GM12892 (cell line): ENCODE measurements at places on chromosomes 12 and 14.

GRCh38 chr14:54715239-54715638 lies 148.3 kb downstream of the SAMD4A start:
- no peak for DNase-seq

- DNase-seq: no peak
These were observed 144.2 kb upstream of the ABCD2 start for GRCh38 chr12:39763890-39764169.

GRCh38 chr14:67987606-67988005 lies 168.0 kb downstream of the RAD51B start:
- DNase-seq: no peak

DNA sequence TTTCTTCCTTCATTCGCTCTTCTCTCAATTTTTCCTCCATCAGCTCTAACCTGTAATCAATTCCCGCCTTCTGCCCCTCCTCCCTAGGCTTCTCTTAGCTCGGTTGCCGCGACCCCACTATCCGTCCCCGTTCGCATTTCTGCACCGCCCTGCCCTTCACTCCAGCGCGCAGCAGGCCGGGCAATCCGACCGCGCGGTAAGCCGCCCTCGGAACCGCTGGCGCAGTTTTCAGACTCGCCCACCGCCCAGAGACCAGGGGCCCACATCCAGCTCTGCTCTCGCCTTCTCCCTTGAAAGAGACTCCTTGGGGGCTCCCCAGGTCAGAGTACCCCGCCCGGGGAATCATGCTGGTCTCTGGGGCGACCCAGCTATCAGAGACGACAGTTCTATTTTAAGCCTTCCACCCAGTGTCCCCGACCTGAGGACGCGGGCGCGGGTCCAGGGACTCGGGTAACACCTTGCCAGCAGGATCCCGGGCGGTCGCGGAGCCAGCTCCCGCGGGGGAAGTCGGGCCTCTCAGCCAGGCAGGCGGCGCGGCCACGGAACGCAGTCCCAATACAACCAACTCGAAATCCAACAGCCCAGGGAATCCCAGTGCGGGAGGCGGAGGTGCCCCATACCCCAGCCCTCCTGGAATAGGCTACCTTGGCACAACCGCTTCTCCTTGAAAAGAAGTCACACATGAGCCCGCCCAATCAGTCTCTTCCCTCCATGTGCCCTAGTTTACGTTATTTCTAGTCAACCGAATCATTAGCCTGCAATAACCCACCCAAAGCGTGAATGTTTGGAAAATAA lies 5.7 kb upstream of the SLC38A4 start:
- DNase-seq: no peak

- no peak for DNase-seq
These were observed 81.4 kb downstream of the PIWIL1 start for GRCh38 chr12:130419116-130419515.

DNA sequence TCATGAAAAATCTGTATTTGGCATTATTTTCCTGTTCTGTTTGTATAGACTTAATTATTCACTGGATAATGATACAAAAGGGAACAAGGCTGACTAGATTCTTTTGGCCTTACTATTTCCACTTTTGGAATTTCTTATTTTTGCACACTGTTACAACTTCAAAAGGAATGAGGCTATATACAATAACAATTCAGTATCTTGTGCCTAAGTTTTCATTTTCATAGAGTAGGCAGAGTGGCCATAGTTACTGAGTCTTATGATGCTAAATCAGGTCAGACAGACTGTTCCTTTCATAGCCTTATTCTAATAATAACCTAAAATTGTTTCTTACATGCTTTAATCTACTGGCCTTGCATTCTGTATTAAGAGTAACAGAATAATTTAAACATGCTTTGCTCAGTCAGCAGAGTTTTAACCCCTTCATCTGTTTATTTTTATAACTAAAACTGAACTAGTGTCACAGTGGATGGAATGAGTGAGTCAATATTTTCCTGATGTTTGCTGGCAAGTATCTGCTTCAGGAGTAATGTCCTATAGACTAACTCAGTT lies 10.5 kb downstream of the TTC8 start:
- no peak for DNase-seq

GRCh38 chr14:49621114-49621881 lies 699 bp downstream of the MGAT2 start:
- no peak for DNase-seq

GRCh38 chr14:50052517-50052916 lies 63.9 kb downstream of the VCPKMT start:
- no peak for DNase-seq

GRCh38 chr12:89556976-89557375 lies 31.1 kb upstream of the POC1B start:
- DNase-seq: no peak

DNA sequence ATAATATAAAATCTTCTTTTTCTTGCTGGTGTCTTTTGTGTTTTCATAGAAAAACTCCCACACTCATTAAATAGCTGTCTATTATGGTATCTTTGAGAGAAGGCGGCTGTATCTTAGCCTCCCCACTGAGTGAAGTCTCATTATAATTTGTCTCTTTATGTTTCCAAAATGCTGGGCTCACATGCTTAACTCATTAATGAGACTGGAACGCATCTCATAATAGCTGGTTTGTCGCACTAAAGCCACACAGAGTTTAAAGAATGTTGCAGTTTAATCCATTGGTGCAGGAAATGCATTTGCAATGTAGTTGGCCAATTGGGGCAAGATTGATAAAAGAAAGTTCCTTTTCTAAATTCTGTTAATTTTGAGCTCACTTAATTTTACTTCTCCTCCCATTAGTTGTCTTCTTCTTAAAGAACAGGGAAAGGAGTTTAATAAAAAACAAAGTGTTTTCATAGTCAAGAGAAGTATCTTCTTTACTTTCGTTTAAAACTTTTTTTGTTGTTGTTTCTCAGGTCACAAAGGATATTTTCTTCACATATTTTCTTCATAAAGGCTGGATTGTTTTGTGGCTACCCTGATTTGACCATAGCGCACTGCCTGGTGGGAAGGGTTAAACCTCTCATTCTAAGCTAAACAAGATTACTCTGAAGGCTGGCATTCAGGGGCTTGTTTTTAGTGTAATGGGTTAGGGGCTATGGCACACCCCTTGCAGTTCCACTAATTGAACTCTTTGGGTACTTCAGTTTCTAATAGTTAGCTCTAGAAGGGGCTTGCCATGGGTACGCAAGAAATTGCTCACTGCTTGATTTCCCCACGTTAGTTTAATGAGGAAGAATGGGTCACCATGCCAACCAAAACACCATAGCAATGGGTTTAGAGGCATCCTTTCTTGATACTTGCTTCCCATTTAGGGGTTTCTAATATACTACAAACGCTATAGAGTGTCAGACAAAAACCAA lies 197.0 kb downstream of the TMTC2 start:
- no peak for DNase-seq

- DNase-seq: no peak
These were observed 111.6 kb upstream of the PZP start for GRCh38 chr12:9319842-9320173.

DNA sequence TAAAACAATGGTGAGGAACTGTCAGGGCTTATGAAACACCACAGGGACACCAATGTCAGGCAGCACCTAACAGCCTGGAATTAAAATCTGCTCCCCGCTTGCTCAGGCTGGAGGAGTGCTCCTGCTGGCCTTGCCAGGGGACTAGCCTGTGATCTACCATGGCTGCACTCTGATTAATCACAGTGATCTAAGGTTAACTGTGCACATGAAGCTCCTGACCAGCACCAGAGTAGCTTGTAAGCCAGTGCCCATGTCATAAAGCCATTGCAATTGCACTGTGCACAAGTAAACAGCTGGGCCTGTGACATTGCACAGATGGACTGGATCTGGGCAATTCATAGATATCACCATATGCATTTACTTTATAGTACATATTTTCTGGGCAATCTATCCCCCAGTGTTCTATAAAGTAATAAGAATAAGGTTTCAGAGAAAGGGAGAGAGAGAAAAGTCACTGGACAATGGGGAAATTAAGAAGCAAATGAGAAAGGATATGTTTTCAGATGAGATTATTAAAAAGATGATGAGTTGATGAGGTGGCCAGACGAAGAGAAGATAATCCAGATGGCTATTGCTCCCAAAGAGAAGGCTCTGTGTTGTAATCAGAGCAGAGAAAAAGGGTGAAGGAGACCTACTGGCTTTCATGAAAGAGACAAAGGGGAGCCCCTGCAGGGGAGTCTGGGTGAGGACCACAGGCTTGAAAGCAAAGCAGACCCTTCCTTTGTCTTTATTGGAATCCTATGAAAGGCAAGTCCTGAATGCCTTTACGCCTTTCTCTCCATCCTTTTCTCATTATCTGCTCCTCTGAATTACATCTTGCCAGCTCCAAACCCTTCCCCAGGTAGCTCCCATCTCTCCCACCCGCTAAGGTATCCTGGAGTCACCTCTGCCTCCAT lies 145.8 kb downstream of the SLC38A6 start:
- DNase-seq: no peak

- DNase-seq: no peak
These were observed 85.7 kb upstream of the TBX3 start for GRCh38 chr12:114769634-114770033.

GRCh38 chr12:131370791-131371347 lies 340.0 kb upstream of the SFSWAP start:
- DNase-seq: no peak

DNA sequence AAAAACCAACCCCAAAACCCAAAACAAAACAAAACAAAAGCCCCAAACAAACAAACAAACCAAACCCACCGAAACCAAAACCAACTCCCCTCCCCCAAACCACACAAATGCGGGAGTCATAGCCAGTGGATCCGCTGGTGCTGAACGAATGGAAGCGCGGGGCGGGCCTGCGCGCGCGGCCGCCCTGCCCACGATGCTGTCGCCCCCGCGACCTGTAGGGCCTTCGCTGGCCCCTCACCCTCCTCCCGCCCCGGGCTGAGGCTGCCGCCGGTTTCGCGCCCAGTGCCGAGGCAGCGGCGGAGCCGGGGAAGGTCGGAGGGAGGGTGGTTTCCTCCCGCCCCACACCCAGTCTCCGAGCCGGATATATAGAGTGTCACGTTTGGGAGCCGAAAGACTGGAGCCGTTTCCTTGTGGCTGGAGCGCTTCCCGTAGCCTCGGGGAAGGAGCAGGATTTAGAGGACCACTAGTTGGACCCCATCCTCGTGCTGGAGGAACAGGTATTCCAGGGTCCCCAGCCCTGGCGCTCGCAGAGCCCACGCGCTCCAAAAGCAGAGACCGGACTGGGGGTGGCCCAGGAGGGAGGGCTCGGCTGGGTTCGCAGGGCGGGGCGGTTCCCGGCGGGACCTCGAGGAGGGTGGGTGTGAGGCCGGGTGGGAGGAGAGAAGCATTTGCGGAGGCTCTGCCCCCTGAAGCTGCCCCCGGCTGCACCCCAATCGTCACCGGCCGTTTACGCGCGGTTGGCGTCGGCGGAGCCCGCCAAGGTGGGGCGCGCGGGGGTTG lies at the start of gene FAR2:
FAR2 (plus strand) TSS at position 368 of the 780 bp plus-strand sequence. CDS start 121,172 bp downstream, outside the sequence.
- DNase-seq: peak; percentile 32

DNA sequence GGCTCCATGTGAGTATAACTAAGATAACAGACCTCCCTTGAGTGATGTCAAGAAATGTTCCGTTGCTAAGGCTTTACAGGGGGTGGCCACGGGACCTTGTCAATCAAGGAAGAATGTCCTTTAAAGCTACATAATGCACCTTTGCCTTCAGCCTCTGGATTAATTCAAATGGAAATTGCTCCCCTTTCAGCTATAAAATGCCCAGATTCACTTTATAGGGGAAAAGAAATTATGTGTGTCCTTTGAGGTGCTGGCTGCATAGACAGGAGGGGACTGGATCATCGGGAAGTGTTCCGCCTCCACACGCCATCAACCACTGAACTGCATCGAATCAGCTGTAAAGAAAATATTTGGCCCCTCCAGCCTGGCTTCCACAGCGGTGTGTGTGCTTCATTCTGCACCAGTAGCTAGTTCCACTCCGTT lies 415.4 kb downstream of the DPF3 start:
- no peak for DNase-seq

- DNase-seq: no peak
These were observed 3.8 kb upstream of the ARHGAP9 start for GRCh38 chr12:57483466-57483865.

DNA sequence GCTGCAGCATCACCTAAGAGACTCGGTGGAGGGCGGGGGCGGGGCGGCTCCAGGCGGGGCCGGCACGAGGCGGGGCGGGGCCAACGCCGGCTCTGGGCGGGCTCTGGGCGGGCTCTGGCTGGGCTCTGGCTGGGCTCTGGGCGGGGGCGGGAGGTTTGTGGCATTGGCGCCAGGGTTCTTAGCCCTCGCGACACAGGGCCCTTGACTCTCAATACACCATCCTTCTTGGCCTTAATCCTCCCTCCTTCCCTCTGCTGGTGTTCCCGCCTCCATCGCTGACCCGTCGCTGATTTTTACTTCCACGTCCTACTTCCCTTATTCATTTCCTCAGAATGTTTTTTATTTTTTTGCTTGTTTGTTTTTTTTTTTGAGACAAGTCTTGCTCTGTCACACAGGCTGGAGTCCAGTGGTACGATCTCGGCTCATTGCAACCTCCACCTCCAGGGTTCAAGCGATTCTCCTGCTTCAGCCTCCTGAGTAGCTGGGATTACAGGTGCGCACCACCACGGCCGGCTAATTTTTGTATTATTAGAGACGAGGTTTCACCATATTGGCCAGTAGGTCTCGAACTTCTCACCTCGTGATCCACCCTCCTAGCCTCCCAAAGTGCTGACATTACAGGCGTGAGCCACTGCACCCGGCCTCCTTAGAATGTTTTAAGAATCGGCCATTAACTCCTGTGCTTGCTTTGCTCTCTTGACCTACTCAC lies at the start of gene BLTP3B:
BLTP3B (minus strand) TSS at position 24 of the 709 bp plus-strand sequence. CDS start 239 bp downstream, outside the sequence.
- peak; percentile 54 for DNase-seq

- peak; percentile 23 for DNase-seq
These were observed 90.2 kb downstream of the NTN4 start for GRCh38 chr12:95700316-95700785.

DNA sequence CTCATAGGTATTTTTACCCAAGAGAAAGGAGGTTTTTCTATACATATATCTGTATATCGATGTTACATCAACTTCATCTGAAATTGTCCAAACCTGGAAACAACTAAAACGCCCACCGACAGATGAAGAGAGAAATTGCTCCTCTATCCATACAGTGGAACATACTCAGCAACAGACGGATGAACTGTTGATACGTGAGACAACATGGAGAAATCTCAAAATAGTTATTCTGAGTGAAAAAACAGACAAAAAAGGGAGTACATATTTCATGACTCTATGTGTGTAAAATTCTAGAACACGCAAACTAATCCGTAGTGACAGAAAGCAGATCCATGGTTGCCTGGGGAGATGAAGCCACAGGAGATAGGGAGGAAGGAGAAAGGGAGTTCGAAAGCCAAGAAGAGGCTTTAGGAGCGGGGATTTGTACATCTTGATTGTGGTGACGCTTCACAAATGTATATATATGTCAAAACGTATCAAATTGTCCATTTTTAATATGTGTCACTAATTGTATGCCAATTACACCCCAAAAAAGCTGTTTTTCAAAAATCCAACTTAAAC lies 37.6 kb upstream of the C14orf180 start:
- DNase-seq: no peak

- no peak for DNase-seq
These were observed 67.6 kb downstream of the SLC38A6 start for GRCh38 chr14:61048640-61049039.

GRCh38 chr14:79254069-79254775 lies 957.1 kb downstream of the DIO2 start:
- DNase-seq: no peak
